T-helper 1 cell (primary cell): ENCODE measurements at places on chromosomes 2 and 18.

- DNase-seq: no peak
Measured at GRCh38 chr18:68764016-68764415, 33.9 kb upstream of the CCDC102B start.

DNA sequence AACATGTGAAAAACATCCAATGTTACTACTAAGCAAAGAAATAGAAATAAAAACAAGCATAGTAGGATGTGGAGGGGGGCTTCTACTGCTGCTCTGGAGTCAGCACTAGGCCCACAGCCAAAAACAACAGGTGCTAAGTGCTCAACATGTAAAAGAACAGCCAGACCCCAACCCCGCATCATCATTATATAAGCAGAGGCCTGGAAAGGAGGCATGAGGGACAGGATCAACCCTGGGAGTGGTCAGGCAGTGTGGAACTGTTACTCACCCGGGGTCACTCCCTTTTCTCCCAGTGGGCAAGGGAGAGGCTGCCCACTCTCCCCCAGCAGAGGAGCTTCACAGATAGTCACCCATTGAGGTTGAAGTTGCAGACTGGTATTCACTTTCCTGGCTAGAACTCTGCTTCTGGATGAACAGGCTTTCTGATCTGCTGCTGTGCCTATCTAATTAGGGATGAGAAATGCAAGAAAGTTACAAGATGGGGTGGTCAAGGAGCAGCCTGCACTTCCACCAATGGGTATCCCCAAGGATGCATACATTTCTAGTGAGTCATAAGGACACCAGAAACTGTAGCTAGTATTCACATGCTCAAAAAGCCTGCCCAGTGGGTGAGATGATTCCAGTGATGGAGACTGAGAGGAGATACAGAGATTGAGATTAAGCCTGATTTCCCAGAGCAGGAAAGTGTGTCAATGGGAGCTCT is 480.1 kb upstream of the TCF4 start:
- DNase-seq: no peak

GRCh38 chr2:62456721-62457539 is 49.1 kb downstream of the TMEM17 start:
- DNase-seq: peak; percentile 47

- DNase-seq: no peak
Measured at GRCh38 chr2:29749041-29749440, 172.3 kb downstream of the ALK start.

DNA sequence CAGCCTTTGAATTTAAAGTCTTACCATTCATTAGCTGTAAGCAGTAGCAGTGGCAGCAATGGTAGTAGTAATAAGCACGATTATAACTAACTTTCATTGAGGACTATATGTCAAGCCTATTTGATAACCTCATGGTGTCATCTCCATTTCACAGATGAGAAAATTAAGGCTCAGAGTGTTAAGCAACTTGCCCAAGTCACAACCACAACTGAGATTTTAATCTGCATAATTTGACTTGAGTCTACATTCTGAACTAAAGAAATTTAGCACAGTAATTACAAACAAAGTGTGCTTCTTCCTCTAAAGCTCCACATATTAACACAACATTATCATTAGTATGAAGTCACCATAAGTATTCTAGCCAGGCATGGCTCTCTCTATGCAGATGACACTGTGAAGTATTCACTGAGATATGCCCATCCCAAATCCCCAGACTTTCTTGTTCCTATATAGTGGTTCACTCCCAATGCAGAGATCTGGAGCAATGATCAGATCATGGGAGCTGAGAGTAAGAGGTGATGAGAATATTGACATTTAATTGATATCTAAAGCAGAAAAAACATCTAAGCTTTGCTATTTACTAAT is 120.2 kb downstream of the ATAD2B start:
- no peak for DNase-seq

DNA sequence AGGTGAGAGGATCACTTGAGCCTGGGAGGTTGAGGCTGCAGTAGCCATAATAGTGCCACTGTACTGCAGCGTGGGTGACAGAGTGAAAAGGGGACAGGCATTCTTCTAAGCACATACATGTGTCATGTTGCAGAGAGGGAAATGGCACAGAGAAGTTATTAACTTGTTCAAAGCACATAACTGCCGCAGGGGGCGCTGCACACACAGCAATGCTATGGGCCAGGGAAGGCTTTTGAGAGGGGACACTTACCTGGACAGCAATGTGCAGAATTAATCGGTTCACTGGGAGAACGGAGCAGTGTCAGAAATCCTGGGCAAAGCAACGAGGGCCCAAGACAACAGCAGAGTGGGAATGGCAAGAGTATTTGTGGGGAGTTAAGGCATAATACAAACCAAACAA is 2.4 kb downstream of the SCYGR8 start:
- DNase-seq: no peak

GRCh38 chr18:49112031-49112430 is 161.3 kb upstream of the SMAD7 start:
- no peak for DNase-seq
